Endothelial cell of umbilical vein (primary cell): ENCODE measurements at places on chromosomes 1 and 21. TPM values are rescaled to one million over a fixed set of nuclear protein-coding genes. Genes with fewer than 3 reads are reported as not detected.

GRCh38 chr21:33015756-33016155 lies 10.0 kb upstream of the OLIG2 start:
- DNase-seq, result no peak
- no peak overlapping the region for H3K27ac ChIP-seq
- no peak overlapping the region for H3K4me3 ChIP-seq
- H3K4me1 ChIP-seq, result no peaks in the 10 kb centered on the region
- peaks cover 53% of the 10 kb centered on the region for H3K27me3 ChIP-seq

DNA sequence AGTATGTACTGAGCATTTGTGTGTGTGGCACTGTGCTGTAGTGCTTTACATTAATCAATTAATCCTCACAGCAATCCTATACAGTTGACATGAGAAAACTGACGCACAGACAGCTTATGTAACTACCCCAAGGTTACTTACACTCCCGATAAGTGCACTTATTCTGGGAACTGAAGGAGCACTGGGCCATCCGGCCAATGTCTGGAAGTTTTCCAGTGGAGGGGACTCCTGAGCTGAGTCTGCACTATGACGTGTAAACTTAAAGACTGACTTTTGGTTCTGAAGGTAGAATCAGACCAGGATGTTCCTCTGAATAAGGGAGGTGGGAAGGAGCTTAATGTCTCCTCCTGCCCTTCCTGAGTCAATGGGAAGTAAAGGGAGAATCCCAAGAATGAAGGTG lies 12.2 kb downstream of the TRABD2B start:
- peaks cover 14% of the 10 kb centered on the region for H3K27me3 ChIP-seq
- H3K4me3 ChIP-seq, result no peak overlapping the region
- H3K27ac ChIP-seq, result no peak overlapping the region
- H3K36me3 ChIP-seq, result no peaks in the 10 kb centered on the region
- no peak for DNase-seq

- DNase-seq, result no peak
- no peak overlapping the region for H3K27ac ChIP-seq
- no peaks in the 10 kb centered on the region for H3K36me3 ChIP-seq
- H3K27me3 ChIP-seq, result no peaks in the 10 kb centered on the region
- no peaks in the 10 kb centered on the region for H3K4me1 ChIP-seq
- H3K4me3 ChIP-seq, result no peak overlapping the region
Measured at GRCh38 chr1:29448456-29449235, 212.3 kb downstream of the PTPRU start.

DNA sequence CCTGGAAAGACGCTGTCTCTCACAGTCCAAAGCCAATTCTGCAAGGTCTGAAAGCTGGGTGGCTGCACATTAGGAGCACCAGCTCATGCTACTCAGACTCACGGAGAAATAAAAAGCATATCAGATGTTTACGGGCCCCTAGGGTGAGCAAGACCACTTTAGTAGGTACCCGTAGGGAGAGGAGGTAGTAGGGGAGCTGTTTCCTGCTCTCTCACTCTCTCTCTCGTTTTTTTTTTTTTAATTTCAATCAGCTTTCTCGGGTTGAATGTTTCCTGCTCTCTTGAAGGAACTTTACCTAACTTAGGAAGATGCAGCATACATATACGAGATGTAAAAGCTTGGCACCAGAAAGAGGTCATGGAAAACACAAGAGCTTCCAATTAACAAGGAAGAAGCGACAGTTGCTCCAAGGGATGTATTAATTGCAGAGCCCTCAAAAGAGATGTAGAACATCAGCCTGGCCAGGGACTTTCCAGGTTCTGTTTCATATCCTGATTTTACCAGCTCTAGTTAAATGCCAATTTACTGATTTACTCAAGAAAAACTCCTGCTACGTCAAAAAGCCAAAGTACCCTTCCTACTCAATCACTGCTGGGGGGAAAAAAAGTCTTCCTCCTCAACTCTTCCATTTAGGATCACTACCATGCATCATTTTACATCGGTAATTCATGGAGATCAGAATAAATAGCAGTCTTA lies 3.1 kb downstream of the LORICRIN start:
- peaks cover 53% of the 10 kb centered on the region for H3K27me3 ChIP-seq
- H3K4me1 ChIP-seq, result no peaks in the 10 kb centered on the region
- H3K27ac ChIP-seq, result no peak overlapping the region
- no peak overlapping the region for H3K4me3 ChIP-seq

GRCh38 chr1:54971317-54971791 lies 9.1 kb upstream of the TMEM61 start:
- peaks cover 8% of the 10 kb centered on the region for H3K4me1 ChIP-seq
- H3K27me3 ChIP-seq, result peaks cover 2% of the 10 kb centered on the region
- peak; percentile 24 for DNase-seq
- H3K27ac ChIP-seq, result no peak overlapping the region

- H3K27me3 ChIP-seq, result no peaks in the 10 kb centered on the region
- no peak overlapping the region for H3K27ac ChIP-seq
- peaks cover 7% of the 10 kb centered on the region for H3K4me1 ChIP-seq
- no peak overlapping the region for H3K4me3 ChIP-seq
Measured at GRCh38 chr1:2646837-2647236, 14.0 kb upstream of the MMEL1 start.

DNA sequence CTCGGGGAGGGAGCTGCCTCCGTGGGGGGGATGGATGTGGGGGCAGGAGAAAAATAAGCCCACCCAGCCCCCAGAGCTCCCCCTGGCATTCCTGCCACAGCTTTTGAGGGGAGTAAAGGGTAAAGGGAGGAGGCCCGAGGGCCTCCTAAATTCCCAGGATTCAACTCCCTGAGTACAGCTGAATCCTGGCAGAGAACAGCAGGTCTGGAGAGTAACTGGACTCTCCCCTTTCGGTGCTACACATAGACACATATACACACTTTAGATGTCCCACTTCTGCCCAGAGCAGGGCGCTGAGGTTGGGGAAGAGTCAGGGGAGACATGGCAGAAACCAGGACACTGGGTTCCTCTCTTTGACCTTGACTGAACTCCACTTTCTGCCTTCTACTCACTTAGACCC lies 3.0 kb downstream of the KIRREL1 start:
- H3K4me1 ChIP-seq, result peaks cover 19% of the 10 kb centered on the region
- no peaks in the 10 kb centered on the region for H3K27me3 ChIP-seq
- no peak for DNase-seq
- H3K36me3 ChIP-seq, result peaks cover 8% of the 10 kb centered on the region
- no peak overlapping the region for H3K4me3 ChIP-seq
- H3K27ac ChIP-seq, result no peak overlapping the region

Gene LHX8
- not detected in 2 replicates for total RNA-seq

Gene SFPQ
- total RNA-seq, result 413 and 415 TPM in 2 replicates

DNA sequence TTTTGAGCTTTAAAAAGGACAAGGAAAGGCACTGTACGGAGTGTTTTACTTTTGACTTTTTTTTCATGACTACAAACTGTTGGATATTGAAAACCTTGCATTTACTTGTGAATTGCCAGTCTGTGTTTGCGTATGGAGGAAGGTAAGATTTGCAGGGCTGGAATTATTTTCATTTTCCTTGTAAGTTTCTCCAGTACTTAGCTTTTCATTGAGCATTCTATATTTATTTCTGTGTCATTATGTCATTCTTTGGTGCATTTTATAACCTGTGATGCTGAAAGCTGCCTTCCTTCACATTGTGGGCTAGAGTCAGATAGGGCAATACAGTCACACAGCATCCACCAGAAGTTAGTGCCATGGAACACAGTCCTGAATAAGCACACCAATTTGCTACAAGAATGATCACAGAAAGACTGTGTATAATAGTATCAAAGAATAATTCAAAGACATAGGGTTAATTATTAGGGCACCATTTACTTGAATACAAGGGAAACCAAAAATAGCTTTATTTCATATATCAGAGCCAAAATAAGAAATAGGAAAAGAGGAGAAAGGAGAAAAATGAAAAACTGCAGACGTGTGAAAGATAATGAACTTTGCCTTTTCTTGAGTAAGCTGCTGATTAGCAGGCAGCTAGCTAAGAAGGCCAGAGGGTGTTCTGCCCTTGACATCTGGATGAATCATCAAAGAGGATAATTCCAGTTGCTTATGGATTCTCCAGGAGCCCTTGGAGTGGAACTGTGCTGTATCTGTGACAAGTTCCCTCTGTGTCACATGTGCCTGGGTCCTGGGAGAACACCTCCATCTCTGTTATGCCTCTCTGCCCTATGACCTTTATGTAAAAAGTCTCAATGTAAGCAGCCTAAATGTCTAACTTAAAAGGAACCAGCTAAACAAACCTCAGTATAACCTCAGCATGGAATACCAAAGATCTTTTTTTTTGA lies 8.0 kb upstream of the FAM20B start:
- H3K27me3 ChIP-seq, result peaks cover 5% of the 10 kb centered on the region
- no peaks in the 10 kb centered on the region for H3K4me1 ChIP-seq
- H3K27ac ChIP-seq, result no peak overlapping the region
- no peak overlapping the region for H3K4me3 ChIP-seq

DNA sequence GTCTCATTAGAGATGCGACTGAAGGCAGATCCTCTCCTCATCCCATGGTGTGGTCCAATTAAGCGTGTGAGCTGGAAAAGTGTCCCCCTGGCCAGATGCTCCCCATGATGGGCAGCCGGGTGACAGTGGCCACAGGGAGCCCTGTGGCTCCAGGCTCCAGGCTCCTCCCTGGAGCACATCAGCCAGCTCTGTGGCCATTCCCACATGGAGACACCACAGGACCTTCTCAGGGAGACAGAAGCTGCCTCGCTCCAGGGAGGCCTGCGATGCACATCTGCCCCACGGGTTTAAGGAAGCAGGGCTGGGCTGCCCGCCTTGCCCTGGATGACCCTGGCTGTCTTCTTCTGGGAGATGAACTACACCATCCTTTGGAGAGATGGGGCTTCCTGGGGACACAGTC lies 99.9 kb upstream of the TLR5 start:
- H3K27me3 ChIP-seq, result no peaks in the 10 kb centered on the region
- DNase-seq, result no peak
- no peaks in the 10 kb centered on the region for H3K4me1 ChIP-seq
- no peaks in the 10 kb centered on the region for H3K36me3 ChIP-seq
- no peak overlapping the region for H3K4me3 ChIP-seq
- H3K27ac ChIP-seq, result no peak overlapping the region

DNA sequence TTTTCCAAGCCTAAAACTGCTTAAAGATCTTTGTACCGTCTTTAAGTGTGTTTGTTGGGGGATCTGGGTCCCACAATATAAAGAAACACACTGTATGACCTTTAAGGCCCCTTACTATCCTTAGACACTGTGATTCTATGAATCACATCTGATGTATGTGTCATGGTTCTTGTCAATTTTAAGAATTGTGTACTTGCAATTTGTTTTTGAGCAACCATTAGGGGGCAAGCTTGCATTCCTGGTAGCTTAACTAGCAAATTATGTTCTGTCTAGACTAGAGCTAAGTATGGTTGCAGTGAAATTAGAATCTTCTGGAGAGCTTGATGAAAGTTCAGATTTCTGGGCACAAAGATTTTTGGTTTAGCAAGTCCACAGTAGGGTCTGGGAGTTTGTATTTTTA lies 219.5 kb downstream of the TPR start:
- H3K27ac ChIP-seq, result no peak overlapping the region
- no peak overlapping the region for H3K4me3 ChIP-seq
- H3K4me1 ChIP-seq, result no peaks in the 10 kb centered on the region
- H3K27me3 ChIP-seq, result no peaks in the 10 kb centered on the region

- H3K4me3 ChIP-seq, result no peak overlapping the region
- peaks cover 5% of the 10 kb centered on the region for H3K36me3 ChIP-seq
- peaks cover 72% of the 10 kb centered on the region for H3K4me1 ChIP-seq
- DNase-seq, result no peak
- H3K27ac ChIP-seq, result no peak overlapping the region
Measured at GRCh38 chr1:33344896-33345560, 24.1 kb upstream of the A3GALT2 start.

GRCh38 chr1:43360616-43361015 lies 1.8 kb downstream of the CDC20 start:
- no peaks in the 10 kb centered on the region for H3K27me3 ChIP-seq
- H3K36me3 ChIP-seq, result peaks cover 15% of the 10 kb centered on the region
- H3K4me3 ChIP-seq, result peak overlapping the region; percentile 5
- H3K27ac ChIP-seq, result no peak overlapping the region
- no peak for DNase-seq
- peaks cover 38% of the 10 kb centered on the region for H3K4me1 ChIP-seq

GRCh38 chr1:180237869-180238476 lies 7.9 kb downstream of the LHX4 start:
- H3K36me3 ChIP-seq, result no peaks in the 10 kb centered on the region
- H3K27me3 ChIP-seq, result peaks cover 89% of the 10 kb centered on the region
- H3K27ac ChIP-seq, result no peak overlapping the region
- no peak overlapping the region for H3K4me3 ChIP-seq
- DNase-seq, result no peak

GRCh38 chr1:76240316-76240715 lies 165.8 kb downstream of the ST6GALNAC3 start:
- H3K4me1 ChIP-seq, result no peaks in the 10 kb centered on the region
- no peaks in the 10 kb centered on the region for H3K36me3 ChIP-seq
- H3K27ac ChIP-seq, result no peak overlapping the region
- no peak for DNase-seq
- H3K27me3 ChIP-seq, result no peaks in the 10 kb centered on the region
- no peak overlapping the region for H3K4me3 ChIP-seq

Gene RNU1-2
- total RNA-seq, result 1,319 and 2,019 TPM in 2 replicates

DNA sequence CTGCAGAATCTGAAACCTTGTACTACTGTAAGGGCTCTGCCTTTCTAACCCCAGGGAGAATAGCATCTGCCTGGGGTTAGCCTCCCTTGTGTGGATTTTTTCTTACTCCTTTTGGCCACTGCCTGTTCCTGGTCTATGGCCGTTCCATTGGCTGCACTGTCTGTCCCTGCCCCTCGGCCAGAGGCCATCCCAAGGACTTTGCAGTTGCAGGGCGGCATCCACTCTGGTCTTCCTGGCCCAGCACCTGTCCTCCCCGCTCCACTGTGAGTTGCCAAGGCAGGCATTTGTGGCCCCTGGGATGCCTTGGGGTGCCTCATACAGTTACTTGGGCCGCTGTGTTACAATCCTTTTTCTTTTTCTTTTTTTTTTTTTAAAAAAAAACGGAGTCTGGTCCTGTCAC lies 45.8 kb downstream of the PDE9A start:
- no peak overlapping the region for H3K4me3 ChIP-seq
- no peak overlapping the region for H3K27ac ChIP-seq
- no peaks in the 10 kb centered on the region for H3K36me3 ChIP-seq
- DNase-seq, result no peak

DNA sequence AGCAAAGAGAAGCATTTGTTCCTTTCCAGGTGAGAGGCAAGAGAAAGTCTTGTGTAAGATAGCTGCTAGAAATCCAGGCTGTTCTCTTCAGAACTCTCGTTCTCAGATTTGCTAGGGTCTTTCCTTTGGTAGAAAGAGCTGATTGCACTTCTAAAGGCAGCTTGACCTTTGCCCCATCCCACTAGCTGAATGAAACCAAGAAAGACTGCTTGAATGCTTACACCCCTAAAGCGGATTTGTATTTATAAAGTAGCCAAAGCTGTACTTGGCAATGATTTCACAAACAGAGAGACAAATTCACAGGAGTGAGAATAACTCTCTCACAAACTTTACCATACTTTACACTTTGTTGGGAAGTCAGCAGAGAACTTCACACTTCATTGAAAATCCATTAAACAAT lies 424.1 kb downstream of the TTLL7 start:
- H3K36me3 ChIP-seq, result no peaks in the 10 kb centered on the region
- no peaks in the 10 kb centered on the region for H3K4me1 ChIP-seq
- no peak overlapping the region for H3K27ac ChIP-seq
- DNase-seq, result no peak
- no peaks in the 10 kb centered on the region for H3K27me3 ChIP-seq
